ENCODE measurements at places on chromosomes 1 and 21.

DNA sequence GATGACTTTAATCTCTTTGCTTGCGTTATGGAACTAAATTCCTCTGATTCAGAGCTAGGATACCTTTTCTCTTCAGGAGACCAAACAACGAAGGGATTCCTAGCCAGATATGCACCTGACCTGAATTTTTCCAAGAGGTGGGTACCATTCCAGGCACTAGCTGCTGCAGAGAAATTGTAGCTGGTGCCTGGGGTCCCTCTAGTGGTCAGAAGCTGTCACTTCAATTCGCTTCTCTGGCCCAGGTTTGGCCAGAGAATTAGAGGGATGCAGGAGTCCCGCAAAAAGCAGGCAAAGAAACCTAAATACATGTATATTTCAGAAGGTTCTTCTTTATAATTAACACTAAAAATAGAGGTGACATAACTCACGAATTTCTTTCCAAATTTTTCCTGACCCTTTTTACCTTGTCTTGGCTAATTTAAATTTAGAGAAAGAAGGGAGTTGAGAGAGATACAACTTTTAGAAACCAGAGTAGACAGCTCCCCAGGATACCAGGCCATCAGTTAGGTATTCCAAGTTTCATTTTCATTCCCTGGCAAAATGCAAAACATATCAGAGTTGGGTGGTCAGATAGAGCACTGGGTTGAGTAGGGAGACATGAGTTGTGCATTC lies 9.6 kb downstream of the ACKR1 start:
- no peaks in the 10 kb centered on the region for H3K36me3 ChIP-seq
- no peaks in the 10 kb centered on the region for H3K4me1 ChIP-seq
- no peak overlapping the region for H3K4me3 ChIP-seq
- H3K27ac ChIP-seq: no peak overlapping the region
- peak; percentile 30 for DNase-seq

GRCh38 chr1:79386730-79387129 lies 380.2 kb upstream of the ADGRL4 start:
- no peak overlapping the region for H3K27ac ChIP-seq
- no peaks in the 10 kb centered on the region for H3K36me3 ChIP-seq
- no peak for DNase-seq
- H3K4me3 ChIP-seq: no peak overlapping the region
- H3K27me3 ChIP-seq: no peaks in the 10 kb centered on the region
- no peaks in the 10 kb centered on the region for H3K4me1 ChIP-seq

DNA sequence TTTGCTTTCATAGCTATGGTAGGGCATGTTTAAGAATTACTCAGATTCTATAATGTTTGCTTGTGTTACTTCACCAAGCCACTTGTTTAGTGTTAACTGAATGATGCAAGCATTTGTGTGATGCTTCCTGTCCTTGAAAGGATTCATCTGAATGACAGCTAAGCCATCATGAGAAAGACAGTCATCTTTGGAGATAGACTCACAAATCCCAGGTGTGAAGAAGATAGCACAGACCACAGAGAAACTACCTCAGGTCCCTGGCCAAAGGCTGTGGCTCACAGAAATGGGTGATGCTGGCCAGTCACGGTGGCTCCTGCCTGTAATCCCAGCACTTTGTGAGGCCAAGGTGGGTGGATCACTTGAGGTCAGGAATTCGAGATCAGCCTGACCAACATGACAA lies 321.4 kb downstream of the DPYD start:
- no peaks in the 10 kb centered on the region for H3K27me3 ChIP-seq
- no peak overlapping the region for H3K4me3 ChIP-seq
- DNase-seq: no peak
- no peaks in the 10 kb centered on the region for H3K4me1 ChIP-seq
- no peaks in the 10 kb centered on the region for H3K36me3 ChIP-seq

- H3K36me3 ChIP-seq: no peaks in the 10 kb centered on the region
- no peaks in the 10 kb centered on the region for H3K27me3 ChIP-seq
- H3K27ac ChIP-seq: peak overlapping the region; percentile 99
- peaks cover 61% of the 10 kb centered on the region for H3K4me1 ChIP-seq
- no peak overlapping the region for H3K4me3 ChIP-seq
These were observed 4.8 kb downstream of the ATP1A1 start for GRCh38 chr1:116377541-116378529.
